ENCODE measurements at places on chromosomes 7 and 10. TPM values are rescaled to one million over a fixed set of nuclear protein-coding genes. Genes with fewer than 3 reads are reported as not detected.

The RELN gene
- under 0.01 TPM for total RNA-seq

The AKR1C8 gene
- total RNA-seq = not detected

The CLCN1 gene
- total RNA-seq = not detected

The WASHC2A gene
- total RNA-seq = 47.6 TPM

Measured in smooth muscle cell of the umbilical artery (primary cell).